ENCODE measurements at places on chromosomes 1 and 21.

- DNase-seq, result no peak
Measured at GRCh38 chr1:154012129-154012528, 21.6 kb downstream of the RPS27 start.

DNA sequence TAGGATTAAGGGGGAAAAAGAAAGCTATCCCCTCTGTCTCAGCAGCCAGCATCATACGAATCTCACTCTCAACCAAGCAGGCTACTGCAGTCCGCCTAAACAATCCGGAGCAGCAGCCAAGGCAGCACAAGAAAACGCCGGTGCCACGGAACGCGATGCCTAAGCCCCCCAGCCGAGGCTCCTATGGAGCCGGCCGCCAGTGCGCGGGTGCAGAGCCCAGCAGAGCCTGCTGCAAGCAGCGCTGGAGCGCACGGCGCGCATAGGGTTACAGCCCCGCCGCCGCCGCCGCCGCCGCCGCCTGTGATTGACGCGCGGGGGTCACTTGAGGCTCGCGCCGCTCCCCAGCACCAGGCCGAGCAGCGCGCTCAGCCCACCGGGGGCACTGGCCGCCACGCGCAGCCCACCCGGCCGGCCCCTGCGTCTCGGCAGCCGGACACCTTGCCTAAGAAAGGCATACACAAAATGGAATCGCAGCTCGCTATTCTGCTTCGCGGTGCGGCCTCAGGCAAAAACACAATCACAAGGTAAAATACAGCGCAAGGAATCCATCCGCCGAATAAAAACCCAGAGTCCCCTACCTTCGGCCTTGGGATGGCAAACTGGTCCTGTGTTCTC, 780 bp downstream of the HIVEP3 start:
- DNase-seq, result no peak

DNA sequence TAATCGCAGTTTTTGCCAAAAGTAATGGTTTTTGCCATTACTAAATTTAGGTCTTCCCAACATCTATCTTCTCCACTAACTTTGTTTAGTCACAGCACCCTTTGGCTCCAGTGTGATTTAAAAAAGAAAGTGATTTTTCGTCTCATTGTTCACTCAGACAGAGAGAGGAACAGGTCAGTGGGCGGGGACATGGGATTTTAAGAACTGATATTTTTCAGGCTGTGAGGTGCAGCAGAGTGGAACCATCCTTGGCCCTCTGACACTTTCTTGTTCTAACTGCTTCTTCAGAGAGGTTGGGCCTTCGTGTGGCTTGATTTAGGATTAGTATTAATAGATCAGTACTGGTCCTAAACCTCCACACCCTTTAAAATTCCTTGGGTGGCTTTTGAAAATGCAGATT, 38.8 kb downstream of the CASQ2 start:
- DNase-seq, result no peak

- DNase-seq, result no peak
Measured at GRCh38 chr1:147768582-147768981, 8.2 kb upstream of the GJA5 start.

- DNase-seq, result no peak
Measured at GRCh38 chr21:35142036-35142815, 93.1 kb upstream of the RUNX1 start.

GRCh38 chr1:2121101-2121691, 71.0 kb downstream of the PRKCZ start:
- no peak for DNase-seq

GRCh38 chr1:228810878-228811711, 75.8 kb downstream of the RHOU start:
- DNase-seq, result no peak

GRCh38 chr1:234111458-234112142, 207.1 kb downstream of the SLC35F3 start:
- DNase-seq, result no peak

DNA sequence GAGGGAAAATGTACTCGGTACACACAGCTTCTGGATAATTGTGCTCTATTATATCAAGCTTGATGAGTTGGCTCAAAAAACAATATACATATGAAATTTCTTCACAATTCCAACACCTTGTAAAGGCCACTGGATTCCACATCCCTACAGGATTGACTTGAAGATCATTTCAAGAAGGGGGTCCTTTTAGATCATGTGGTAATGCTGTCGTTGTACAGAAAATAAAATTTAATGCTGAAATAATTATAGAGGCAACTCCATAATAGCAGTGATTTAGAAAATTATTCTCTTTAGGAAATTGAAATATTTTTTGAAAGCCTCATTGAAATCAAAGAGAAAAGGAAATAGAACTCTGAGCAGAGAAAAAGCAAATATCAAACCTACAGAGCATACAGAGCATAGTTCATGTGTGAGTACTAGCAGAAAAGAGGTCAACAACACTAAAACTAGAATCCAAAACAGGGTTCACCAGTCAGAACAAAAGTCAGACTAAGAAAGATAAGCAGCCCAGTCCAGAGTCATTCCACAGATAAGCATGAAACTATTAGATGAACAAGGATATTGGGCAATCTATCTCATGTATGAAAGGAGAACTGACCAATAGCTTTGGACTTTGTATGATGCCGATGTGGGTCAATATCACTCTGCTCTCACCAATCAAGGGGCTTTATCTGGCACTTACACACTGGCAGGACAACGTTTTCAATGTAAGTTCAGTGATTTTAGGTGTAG, 79.5 kb upstream of the PALMD start:
- DNase-seq, result no peak

GRCh38 chr1:226063224-226063976, 884 bp downstream of the H3-3A start:
- DNase-seq, result peak; percentile 21

- no peak for DNase-seq
Measured at GRCh38 chr1:45862008-45862407, 58.6 kb downstream of the MAST2 start.

DNA sequence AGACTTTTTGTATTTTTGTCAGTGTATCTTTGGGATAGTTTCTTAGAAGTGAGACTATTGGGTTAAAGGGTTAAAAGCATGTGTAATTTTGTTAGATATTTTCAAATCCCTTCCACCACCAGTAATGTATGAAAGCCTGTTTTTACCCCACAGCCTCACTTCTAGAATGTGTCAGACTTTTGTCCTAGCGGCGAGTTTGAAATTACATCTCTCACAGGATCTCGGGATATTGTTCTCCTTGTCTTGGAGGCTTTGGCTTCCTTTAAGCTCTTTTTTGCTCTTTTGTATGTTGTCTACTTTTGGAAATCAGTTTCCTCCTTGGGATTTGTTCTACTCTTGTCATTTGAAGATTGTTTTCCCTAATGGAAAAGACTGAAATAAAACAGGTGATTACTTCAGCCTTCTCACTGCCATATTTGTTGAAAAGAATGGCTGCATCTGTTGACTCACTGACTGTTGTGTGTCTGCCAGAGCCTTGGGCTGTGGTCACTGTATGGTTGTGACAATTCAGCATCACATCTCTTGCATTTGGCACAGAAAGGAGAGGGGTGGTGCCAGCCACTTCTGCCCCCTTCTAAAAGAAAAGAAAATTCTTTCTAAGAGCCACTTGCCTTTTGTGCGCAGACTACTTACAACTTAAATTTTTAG, 22.6 kb downstream of the ST3GAL3 start:
- DNase-seq, result no peak

- DNase-seq, result no peak
Measured at GRCh38 chr1:9992910-9993309, 4.1 kb upstream of the RBP7 start.

GRCh38 chr1:43554444-43554992, 23.8 kb downstream of the PTPRF start:
- DNase-seq, result no peak

GRCh38 chr1:85327759-85328158, 51.3 kb upstream of the BCL10 start:
- DNase-seq, result no peak

DNA sequence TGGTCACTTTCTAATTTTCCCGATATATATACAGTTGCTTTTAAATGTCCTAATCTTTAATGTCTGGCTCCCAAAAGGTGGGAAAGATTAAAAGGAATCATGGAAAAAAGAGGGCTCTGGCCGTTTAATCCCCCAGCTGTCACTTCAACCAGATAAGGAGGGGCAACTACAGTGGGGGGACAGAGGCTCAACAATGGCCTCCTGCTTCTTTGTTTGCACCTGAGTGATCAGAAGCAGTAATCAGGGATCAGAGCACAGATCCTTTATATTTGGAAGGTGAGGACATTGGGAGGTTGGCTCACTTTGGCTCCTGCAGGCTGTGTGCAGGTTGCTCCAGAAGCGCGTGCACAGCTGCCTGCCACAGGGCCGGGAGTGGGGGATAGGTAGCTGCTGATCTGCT, 212.8 kb downstream of the FMN2 start:
- no peak for DNase-seq

DNA sequence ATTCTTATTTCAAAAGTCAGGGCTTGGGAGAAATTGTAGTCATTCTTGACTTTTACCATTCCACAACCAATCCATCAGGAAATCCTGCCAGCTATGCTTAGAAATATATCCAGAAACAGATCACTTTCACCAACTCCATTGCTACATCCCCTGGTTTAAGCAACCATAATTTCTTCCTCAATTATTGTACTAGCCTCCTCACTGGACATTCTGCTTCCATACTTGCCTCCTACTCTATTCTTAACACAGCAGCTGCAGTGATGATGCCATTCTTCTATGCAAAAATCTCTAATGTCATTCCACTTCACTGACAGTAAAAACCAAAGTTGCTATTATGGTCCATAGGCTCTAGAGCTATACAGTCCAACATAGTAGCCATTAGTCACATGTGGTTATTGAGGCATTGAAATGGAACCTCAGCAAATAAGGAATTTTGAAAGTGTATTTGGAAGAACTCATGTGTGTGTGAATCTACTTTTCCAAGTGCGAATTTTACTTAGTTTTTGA, 110.7 kb upstream of the KIAA0040 start:
- no peak for DNase-seq

- no peak for DNase-seq
Measured at GRCh38 chr1:56094168-56094567, 485.2 kb downstream of the PLPP3 start.

GRCh38 chr1:88088481-88088880, 595.6 kb upstream of the PKN2 start:
- DNase-seq, result no peak

GRCh38 chr1:14946011-14946359, 207.6 kb upstream of the TMEM51 start:
- DNase-seq, result no peak

GRCh38 chr1:170893655-170894297, 41.6 kb upstream of the MROH9 start:
- DNase-seq, result no peak

DNA sequence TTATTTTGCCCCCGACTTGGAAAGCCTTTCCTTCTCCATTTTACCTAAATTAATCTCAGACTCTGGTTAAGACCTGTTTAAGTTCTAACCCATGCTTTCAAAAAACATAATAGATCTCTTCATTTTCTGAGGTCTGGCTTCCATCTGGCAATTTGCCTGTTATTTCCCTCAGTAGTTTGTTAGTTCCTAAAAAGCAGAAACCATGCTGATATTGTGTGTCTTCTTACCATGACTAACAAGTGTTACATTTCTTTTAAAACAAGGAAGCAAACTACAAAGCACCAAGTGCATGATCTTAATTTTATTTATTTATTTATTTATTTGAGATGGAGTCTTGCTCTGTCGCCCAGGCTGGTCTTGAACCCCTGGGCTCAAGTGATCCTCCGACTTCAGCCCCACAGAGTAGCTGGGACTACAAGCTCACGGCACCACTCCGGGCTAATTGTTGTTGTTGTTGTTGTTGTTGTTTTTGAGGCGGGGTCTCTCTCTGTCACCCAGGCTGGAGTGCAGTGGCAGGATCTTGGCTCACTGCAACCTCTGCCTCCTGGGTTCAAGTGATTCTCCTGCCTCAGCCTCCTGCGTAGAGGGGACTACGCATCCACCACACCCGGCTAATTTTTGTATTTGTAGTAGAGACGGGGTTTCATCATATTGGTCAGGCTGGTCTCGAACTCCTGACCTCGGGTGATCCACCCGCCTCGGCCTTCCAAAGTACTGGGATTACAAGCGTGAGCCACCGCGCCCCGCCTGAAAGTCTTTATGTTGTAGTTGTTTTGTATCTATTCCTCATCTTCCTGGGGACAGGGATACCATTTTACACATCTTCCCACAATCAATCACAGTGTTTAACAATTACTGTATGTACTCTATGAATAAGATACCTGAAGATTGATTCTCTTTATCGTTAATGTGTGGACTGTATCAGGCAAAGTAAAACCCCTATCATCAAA, 1.3 kb upstream of the PATJ start:
- DNase-seq, result no peak

DNA sequence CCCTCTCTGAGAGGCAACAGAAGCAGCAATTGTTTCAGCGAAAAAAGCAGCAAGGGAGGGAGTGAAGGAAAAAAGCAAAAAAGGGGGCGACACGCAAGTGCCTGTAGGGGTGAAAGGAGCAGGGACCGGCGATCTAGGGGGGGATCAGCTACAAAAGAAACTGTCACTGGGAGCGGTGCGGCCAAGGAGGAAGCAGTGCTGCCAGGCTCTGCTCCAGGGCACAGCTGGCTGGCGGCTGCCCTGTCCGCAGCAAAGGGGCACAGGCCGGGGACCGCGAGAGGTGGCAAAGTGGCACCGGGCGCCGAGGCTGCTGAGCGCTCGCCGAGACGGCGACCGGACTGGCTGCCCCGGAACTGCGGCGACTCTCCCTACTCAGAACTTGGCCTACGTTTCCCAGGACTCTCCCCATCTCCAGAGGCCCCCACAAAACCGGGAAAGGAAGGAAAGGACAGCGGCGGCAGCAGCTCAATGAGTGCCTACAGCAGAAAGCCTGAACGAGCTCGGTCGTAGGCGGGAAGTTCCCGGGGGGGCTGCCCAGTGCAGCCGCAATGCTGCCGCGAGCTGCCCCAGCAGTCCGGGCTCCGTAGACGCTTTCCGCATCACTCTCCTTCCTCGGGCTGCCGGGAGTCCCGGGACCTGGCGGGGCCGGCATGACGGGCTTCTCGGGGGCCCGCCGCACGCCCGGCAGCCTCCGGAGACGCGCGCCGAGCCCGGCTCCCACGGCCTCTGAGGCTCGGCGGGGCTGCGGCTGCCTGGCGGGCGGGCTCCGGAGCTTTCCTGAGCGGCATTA, 1.0 kb upstream of the CDKN2C start:
- DNase-seq, result peak; percentile 72

GRCh38 chr1:64240206-64240605, 36.8 kb downstream of the UBE2U start:
- no peak for DNase-seq

- no peak for DNase-seq
Measured at GRCh38 chr1:21930080-21930571, 7.0 kb downstream of the HSPG2 start.

GRCh38 chr21:14116080-14116481, 94.7 kb downstream of the LIPI start:
- no peak for DNase-seq

Measured in substantia nigra (tissue), 51 donors.